ENCODE measurements at places on chromosomes 5 and 9.
A peak's percentile ranks its signal among the peaks of the same experiment; 100 is the strongest.

GRCh38 chr9:120733190-120733589 lies 18.9 kb upstream of the MEGF9 start:
- DNase-seq = no peak

- peak; percentile 13 for DNase-seq
Observed at GRCh38 chr5:82312373-82312856, 34.3 kb upstream of the RPS23 start.

DNA sequence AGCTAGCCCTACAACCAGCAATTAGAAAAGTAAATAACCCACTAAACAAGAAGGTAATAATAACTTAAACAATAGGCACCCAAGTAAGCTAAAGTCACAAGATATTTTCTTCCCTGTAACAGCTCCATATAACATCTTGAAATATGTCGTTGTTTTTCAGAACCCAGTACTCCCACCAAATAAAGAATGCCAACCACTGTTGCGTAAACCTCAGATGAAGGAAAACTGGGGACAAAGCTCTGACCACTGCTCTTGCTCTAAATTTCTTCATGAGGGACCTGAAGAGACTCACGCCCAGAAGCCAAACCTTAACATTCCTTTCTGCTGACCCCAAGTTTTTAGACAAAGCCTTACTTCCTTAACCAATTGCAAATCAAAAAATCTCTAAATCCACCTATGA lies 267.7 kb upstream of the GAS1 start:
- no peak for DNase-seq

DNA sequence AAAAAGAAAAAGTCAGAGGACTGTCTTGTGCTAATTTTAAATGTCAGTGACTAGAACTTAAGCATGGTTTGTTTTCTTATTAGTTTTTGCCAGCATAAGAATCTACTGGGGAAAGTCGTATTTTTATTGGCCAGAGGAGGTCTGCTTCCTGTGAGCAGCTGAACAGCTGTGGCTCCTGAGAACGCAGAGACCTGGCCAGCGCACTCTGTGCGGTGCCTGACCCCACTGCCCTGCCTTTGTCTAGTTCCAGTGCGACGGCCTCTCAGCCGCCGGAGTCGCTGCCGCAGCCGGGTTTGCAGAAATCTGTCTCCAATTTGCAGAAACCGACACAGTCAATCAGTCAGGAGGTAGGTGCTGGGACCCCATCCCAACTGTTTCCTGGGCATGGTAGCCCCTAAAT lies 42.5 kb downstream of the PRRC2B start:
- DNase-seq = no peak

- DNase-seq = no peak
Observed at GRCh38 chr5:143166090-143166489, 237.4 kb downstream of the NR3C1 start.

DNA sequence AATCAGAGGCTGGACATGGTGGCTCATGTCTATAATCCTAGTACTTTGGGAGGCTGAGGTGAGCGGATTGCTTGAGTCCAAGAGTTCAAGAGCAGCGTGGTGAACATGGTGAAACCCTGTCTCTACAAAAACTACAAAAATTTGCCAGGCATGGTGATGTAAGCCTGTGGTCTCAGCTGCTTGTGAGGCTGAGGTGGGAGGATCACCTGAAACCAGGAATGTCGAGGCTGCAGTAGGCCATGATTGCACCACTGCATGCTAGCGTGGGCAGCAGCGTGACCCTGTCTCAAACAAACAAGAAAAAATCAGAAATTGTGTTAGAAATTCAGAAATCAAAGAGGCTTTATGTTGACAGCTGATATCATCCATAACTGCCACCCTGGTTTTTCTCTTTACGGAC lies 21.4 kb downstream of the JMY start:
- DNase-seq = no peak

- no peak for DNase-seq
Observed at GRCh38 chr5:135223891-135224625, 175.0 kb downstream of the MACROH2A1 start.

- DNase-seq = no peak
Observed at GRCh38 chr5:93579692-93580062, 1.3 kb downstream of the NR2F1-AS1 start.

GRCh38 chr9:12884736-12885395 lies 110.0 kb downstream of the LURAP1L start:
- DNase-seq = no peak

DNA sequence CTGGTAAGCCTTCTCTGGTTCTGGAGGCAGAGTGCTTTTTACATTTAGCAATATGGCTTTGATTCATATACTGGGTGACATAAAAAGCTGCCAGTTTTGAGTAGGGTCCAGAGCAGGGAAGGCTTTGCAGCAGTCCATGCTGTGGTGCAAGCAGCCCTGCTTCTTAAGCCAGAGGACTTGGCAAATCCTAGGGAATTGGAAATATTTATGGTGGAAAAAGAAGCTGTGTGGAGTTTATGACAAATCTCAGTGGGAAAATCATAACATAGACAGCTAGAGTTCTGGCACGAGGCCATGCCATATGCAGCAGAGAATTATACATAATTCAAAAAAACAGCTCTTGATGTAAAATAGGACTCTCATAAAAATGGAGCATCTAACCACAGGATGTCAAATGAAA lies 536.4 kb downstream of the RASEF start:
- no peak for DNase-seq

DNA sequence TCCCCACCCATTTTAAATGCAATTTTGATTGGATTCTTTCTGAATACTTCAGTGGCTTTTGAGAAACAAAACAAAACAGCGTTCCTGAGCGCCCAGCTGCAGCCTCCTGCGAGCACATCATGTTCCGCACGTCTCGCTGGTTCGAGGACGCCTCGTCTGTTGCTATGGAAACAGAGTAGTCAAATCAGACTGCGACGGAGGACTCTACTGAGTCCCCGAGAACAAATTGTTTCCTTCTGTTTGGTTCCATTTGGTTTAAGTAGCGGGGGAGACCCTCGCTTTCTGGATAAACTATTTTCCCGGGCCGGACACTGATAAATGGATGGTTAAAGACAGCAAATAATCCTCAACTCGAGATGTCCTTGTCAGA lies 69.0 kb downstream of the SLC28A3 start:
- no peak for DNase-seq
